ENCODE measurements at places on chromosomes 1 and 21.
A peak's percentile ranks its signal among the peaks of the same experiment; 100 is the strongest.

GRCh38 chr21:27645285-27645684 lies 678.4 kb upstream of the ADAMTS5 start:
- no peak for DNase-seq

GRCh38 chr1:222418654-222419053 lies 129.2 kb downstream of the HHIPL2 start:
- DNase-seq = no peak

- DNase-seq = no peak
Measured at GRCh38 chr1:172909606-172910326, 141.0 kb downstream of the TNFSF18 start.

- no peak for DNase-seq
Measured at GRCh38 chr1:171218661-171219060, 29.6 kb upstream of the FMO1 start.

- DNase-seq = peak; percentile 33
Measured at GRCh38 chr1:93180723-93181613, at the start of gene CCDC18. Gene CCDC18, plus strand, starts transcription at chr1:93180724. Its CDS starts 2,638 bp downstream, at chr1:93183362.

DNA sequence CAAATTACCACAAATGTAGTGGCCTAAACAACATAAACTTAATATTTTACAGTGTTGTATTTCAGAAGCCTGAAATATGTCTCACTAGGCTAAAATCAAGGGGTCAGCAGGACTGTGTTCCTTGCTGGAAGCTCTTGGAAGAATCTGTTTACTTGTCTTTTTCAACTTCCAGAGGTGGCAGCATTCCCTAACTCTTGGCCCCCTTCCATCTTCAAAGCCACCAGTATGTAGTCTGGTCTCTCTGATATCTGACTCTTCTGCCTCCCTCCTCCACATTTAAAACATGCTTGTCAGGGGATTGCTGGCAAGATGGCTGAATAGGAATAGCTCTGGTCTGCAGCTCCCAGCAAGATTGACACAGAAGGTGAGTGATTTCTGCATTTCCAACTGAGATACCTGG lies 567.5 kb downstream of the PLA2G4A start:
- DNase-seq = no peak
